Type B pancreatic cell (in vitro differentiated cells): ENCODE measurements at places on chromosomes 7 and 10. TPM values are rescaled to one million over a fixed set of nuclear protein-coding genes. Genes with fewer than 3 reads are reported as not detected.

The ANKRD22 gene
- 2.9 and 8.4 TPM in 2 replicates for total RNA-seq

The POLD2 gene
- 122 and 142 TPM in 2 replicates for total RNA-seq

The BTRC gene
- total RNA-seq, result 25.9 and 35.2 TPM in 2 replicates

The NCF1 gene
- total RNA-seq, result not detected in 2 replicates

The JAZF1 gene
- 3.9 and 4.9 TPM in 2 replicates for total RNA-seq
